ENCODE measurements at places on chromosomes 1 and 21. TPM values are rescaled to one million over a fixed set of nuclear protein-coding genes. Genes with fewer than 3 reads are reported as not detected.
A peak's percentile ranks its signal among the peaks of the same experiment; 100 is the strongest.

GRCh38 chr1:2787163-2787911, 14.2 kb downstream of the TTC34 start:
- DNase-seq: peak; percentile 51

GRCh38 chr1:228035844-228036243, 29.0 kb downstream of the WNT3A start:
- DNase-seq: peak; percentile 18

GRCh38 chr1:91821126-91821868, 64.7 kb downstream of the TGFBR3 start:
- DNase-seq: no peak

DNA sequence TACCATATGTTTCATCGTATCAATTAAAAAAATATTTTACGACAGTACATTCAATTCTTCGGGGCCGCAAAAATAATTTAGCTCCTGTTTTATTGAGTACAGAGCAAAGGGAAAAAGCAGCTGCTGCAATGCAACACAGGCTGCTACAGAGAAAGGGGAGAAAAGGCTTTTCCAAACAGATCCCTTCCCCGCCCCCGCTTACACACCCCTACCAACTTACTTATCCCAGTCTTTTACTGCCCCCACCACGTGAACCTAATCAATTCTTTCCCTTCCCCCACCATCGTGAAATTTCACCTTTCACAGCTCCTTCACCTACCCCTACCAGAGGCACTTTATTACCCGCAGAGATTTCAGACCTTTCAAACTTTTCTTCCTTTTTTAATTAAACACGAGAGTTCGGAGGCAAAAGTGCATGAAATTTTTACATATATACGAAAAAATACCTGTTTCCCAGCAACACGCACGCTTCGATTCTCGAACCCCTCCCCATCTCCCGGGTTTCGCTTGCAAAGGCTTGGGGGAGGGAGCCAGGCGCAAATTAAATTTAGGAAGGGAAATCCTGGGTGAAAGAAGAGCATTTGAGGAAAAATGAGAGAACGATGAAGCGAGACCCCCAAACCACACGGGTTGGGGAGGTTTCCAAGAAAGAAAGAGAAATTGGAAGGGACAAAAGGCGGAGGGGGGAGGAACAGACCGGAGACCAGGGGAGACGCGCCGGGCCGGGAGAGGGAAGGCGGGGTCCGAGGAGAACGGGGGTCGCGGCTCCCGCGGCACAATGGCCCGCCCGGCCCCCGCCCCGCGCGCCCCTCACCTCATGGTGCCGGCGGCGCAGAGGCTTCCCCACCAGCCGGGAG, 823 bp downstream of the ENAH start:
- no peak for DNase-seq

WLS gene
- total RNA-seq: 81.9 TPM

LRRC53 gene
- not detected for total RNA-seq

RNF207 gene
- 26.9 TPM for total RNA-seq

GRCh38 chr1:220880362-220880670, 1.1 kb downstream of the HLX start:
- no peak for DNase-seq

DNA sequence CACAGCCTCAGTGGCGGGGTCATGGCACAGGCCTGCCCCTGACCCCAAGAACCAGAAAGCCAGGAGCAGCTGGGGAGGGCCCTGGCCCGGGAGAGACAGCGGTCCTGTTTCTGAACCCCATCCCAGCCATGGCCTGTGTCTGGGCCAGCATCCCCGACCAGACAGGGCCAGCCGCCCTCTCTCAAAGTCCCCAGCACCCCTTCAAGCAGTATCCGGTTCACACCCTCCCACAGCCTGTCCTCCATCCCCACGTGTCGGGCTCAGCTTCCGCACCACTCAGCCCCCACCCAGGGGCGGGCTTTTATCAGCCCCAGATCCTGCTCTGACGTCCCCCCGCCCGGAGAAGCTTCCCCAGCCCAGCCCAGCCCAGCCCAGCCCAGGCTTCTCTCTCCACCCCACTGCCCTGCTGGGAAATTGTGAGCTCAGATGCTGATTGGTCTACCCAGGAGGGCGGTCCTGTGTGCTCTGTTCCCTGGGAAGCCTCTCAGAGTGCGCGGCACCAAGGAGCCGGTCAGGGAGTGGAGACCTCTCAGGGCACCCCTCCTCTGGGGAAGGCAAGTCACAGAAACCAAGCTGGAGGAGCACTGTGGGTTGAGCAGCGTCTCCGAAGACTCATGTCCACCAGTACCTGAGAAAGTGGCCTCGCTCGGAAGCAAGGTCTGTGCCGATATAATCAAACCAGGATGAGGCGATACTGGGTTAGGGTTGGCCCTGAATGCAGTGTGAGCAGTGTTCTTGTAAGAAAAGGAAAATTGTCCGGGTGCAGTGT, 4.7 kb upstream of the FAAP20 start:
- DNase-seq: peak; percentile 91

- DNase-seq: no peak
Measured at GRCh38 chr1:145897969-145898368, 11.9 kb downstream of the ITGA10 start.

AVPR1B gene
- total RNA-seq: not detected

- no peak for DNase-seq
Measured at GRCh38 chr1:21229246-21230000, 52.7 kb upstream of the EIF4G3 start.

- DNase-seq: no peak
Measured at GRCh38 chr1:62407398-62408009, 29.3 kb upstream of the USP1 start.

DNA sequence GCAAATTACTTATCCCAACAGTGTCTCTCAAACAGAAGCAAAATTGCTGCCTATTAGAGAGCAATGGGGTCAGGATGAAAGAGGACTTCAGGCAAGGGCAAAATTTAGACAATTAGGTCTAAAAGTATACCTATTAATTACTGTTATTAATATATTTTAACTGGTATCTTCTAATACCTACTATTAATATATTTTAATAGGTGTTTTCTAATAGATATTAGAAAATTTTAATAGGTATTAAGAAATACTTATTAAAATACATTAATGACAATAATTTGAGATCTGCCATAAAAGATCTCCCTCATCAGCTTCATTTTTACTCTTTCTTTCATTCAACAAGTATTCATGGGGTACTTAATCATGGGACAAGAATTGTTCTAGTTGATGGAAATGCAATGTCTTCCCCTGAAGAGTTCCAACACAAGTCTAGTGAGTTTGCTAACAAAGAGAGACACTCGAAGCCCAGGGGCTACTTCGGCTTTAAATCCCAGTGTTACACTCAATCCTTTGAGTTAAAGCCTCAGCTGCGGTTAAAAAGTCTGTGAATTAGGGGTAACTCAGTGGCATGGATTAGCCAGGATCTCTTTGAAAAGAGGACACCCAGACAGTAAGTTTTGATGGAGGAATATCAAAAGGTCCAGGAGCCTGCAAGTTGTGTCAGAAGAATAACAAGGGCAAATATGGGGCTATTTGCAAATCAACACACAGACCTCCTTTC, 44.1 kb downstream of the STYXL2 start:
- no peak for DNase-seq

GRCh38 chr21:38505654-38506523, 7.6 kb upstream of the ERG start:
- DNase-seq: no peak

GRCh38 chr1:43582162-43582566, 51.5 kb downstream of the PTPRF start:
- no peak for DNase-seq

DNA sequence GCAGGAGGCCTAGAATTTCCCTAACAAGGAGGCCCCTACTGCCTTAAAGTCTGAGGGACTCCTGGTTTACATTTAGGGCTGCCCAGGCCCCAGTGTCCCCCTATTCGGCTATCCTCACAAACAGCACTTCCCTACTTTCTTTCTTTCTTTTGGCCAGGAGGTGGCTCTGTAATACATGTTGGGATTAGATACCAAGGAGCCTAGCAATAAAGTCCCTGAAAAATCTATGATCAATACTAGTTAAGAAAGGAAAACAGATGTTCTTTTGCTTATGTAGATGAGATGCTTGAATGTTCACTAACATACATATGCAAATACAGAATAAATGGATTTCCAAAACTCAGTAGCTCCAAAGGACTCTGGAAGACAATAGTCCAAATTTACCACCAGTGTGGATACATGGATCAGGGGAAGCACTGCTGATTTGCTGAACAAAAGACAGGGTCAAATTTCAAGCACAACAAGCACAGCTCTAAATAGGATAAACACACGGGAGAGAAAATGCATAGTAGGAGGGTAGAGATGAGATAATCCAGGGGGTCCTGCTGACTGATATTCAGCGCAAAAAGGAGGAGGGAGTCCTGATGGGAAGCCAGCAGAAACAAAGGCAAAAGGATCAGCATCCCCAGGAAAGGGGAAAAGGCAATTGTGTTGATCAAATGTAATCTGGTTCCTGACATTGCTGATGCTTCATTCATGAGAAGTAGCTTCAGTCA, 240.0 kb downstream of the NUF2 start:
- no peak for DNase-seq

NTRK1 gene
- total RNA-seq: 1.8 TPM

TMEM81 gene
- 2.8 TPM for total RNA-seq

MT1HL1 gene
- not detected for total RNA-seq

- no peak for DNase-seq
Measured at GRCh38 chr21:38273745-38274542, 17.2 kb downstream of the KCNJ15 start.

NBPF3 gene
- 4.7 TPM for total RNA-seq
